ENCODE measurements at places on chromosomes 12 and 14. TPM values are rescaled to one million over a fixed set of nuclear protein-coding genes. Genes with fewer than 3 reads are reported as not detected.

Gene TULP3
- total RNA-seq = 9.8 TPM

Gene CD69
- not detected for total RNA-seq

Gene VPS33A
- total RNA-seq = 13.6 TPM

Gene GLTP
- 23.7 TPM for total RNA-seq

Gene IPO4
- total RNA-seq = 182 TPM

Gene HOXC13
- 1.3 TPM for total RNA-seq

Gene TAS2R30
- 0.86 TPM for total RNA-seq

Gene CCDC38
- total RNA-seq = not detected

Gene PTPRO
- 12.3 TPM for total RNA-seq

Gene CCDC197
- not detected for total RNA-seq

Gene CAND1
- 137 TPM for total RNA-seq

Gene ERP29
- 74.4 TPM for total RNA-seq

Gene ARID2
- total RNA-seq = 10.0 TPM

Gene GNG2
- not detected for total RNA-seq

Gene KMT2D
- total RNA-seq = 32.4 TPM

Gene DCD
- total RNA-seq = not detected

Gene KLRC3
- total RNA-seq = 0.46 TPM

Gene TRAF3
- total RNA-seq = 8.7 TPM

Gene MIPOL1
- total RNA-seq = 0.51 TPM

Gene GNPNAT1
- total RNA-seq = 17.8 TPM

Gene DAAM1
- 2.6 TPM for total RNA-seq

Gene FSCB
- total RNA-seq = not detected

Gene ASCL1
- not detected for total RNA-seq

Gene DLGAP5
- 14.1 TPM for total RNA-seq

Gene RABGGTA
- total RNA-seq = 32.1 TPM

Gene ALKBH1
- 4.2 TPM for total RNA-seq

Gene SCAF11
- 44.0 TPM for total RNA-seq

Gene PMCH
- not detected for total RNA-seq

Gene AICDA
- total RNA-seq = not detected

Gene SYT1
- not detected for total RNA-seq

Gene GSG1
- total RNA-seq = not detected

Gene MTA1
- 136 TPM for total RNA-seq
